ENCODE measurements at places on chromosomes 2 and 18.

- no peak for DNase-seq
Observed at GRCh38 chr2:30150786-30151185, 4.0 kb downstream of the YPEL5 start.

DNA sequence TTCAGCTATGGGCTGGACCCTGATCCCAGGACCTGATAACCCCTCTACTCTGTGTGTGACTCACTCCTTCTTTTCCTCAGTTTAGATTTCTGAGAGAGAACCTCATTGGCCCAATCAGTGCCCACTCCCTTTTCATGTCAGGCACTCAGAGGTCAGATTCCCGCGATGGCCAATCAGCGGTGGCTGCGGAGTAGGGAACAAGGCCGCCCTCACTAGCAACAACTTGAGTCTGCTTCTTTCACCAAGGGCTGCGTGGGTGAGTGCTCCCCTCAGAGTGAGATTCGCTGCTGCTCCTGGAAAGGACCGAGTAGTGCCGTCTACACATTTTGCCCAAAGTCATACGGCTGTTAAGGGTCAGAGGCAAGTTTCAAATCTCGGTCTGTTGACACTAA, 34.7 kb downstream of the NPPC start:
- no peak for DNase-seq

DNA sequence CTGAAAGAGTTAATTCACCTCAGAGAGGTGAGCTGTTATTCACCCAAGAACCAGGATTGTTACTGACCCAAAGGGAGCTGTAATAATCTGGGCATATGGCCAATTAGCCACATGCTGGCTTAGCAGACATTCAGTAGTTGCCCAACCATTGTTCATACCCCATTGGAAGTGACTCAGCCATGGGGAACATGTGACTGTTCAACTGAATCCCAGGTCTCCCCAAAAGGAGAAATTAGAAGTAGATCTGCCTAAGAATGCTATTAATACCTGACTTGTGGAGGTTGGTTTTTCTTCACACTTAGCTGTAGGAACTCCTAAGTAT, 272.6 kb upstream of the UBE2E3 start:
- DNase-seq: no peak

GRCh38 chr18:63869374-63869773, 18.1 kb upstream of the SERPINB2 start:
- DNase-seq: no peak

DNA sequence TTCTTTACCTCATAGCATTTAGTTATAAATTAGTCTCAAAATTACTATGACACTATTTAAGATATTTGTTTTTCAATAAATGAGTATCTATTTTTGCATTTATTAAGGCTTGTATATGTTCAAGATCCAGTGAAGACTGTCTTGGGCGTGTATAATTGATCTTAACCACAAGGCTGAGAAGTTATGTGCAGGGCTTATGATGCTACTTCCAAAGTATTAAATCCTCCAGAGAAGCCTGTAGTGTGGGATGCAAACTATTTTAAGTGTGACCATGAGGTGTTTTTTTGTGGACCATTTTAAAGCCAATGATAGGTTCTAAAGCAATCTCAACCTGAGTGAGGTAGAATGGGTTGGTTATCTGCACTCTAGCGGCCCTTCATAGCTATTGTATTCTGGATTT, 219.9 kb downstream of the ZNF407 start:
- DNase-seq: no peak

DNA sequence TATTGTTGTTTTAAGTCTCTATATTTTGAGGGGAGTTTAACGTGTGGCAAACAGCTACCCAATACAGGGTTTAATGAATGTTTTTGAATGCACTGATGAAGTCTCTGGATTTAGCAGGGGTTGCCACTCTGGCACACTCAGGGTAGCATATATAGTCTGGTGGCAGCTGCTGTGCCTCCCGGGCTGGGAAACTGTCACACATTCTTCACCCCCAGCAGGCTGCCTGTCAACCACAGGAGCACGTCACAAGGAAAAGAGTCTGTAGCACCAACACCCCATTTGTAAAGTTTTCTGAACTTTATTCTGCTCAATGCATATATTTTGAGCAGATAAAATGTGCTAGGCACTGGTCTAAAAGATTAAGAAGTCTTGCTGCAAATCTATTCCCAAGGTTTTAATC, 39.3 kb downstream of the NGEF start:
- no peak for DNase-seq

GRCh38 chr18:60020107-60020925, 120.5 kb downstream of the PMAIP1 start:
- no peak for DNase-seq

DNA sequence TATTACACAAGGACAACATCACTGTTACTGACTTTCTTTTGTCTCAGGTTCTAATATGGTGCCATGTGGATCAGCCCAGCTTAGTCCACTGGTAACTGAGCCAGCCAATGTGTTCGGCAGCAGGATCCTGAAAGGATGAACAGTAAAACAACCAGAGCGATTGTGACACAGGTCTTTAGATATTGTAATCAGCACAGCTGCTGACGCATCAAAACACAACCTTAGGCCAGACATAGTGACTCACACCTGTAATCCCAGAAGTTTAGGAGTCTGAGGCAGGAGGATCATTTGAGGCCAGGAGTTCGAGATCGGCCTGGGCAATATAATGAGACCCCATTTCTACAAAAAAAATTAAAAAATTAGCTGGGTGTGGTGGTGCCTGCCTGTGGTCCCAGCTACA, 183.4 kb upstream of the CDH20 start:
- no peak for DNase-seq
